ENCODE measurements at places on chromosomes 3 and 15. TPM values are rescaled to one million over a fixed set of nuclear protein-coding genes. Genes with fewer than 3 reads are reported as not detected.
A peak's percentile ranks its signal among the peaks of the same experiment; 100 is the strongest.

DNA sequence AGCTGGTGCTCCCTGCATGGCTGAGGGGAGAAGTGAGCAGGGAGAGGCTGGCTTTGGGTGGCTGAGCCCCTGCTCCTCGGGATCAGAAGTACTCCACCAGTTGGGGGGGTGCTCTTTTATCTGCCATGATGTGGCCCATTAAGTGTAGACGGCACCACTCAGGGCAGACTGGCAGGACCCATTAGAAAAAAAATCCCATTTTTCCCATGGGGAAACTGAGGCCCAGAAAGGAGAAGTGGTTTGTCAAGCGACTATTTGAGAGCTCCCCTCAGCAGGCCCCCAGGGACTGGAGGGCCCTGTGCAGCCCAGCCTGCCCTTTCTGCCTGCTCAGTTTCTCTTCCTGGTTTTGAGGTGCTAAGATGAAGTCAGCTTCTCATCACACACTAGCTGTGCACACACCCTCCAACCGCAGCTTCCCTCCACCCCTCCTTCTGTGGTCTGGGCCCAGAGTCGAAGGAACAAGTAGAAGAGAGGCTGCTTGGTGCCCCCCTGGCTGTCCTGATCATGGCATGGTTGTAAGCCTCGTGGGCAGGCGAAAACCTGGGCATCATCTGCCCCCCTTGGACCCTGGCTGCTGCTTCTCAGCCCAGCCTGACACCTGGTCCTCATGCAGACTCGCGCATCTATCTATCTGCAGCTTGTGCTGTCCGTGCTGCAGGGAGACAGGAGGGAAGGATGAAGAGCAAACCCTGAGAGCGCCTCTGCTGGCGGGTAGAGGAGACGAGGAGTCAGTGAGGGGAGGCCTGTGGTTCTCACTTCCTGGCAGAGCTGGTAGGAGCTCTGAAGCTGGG, 5.6 kb downstream of the CSK start:
- no peaks in the 10 kb centered on the region for H3K27me3 ChIP-seq
- H3K27ac ChIP-seq: peak overlapping the region; percentile 98
- peak; percentile 95 for DNase-seq
- H3K4me1 ChIP-seq: peaks cover 66% of the 10 kb centered on the region
- peaks cover 81% of the 10 kb centered on the region for H3K36me3 ChIP-seq
- H3K4me3 ChIP-seq: peak overlapping the region; percentile 88

- DNase-seq: no peak
- H3K27me3 ChIP-seq: peaks cover 27% of the 10 kb centered on the region
- no peaks in the 10 kb centered on the region for H3K4me1 ChIP-seq
- no peak within 1 kb of the TSS for H3K27ac ChIP-seq
- H3K4me3 ChIP-seq: no peak within 1 kb of the TSS
- no peaks in the 10 kb centered on the region for H3K36me3 ChIP-seq
Measured at GRCh38 chr3:63278171-63279004, at the start of gene SYNPR. TSS of gene SYNPR (plus strand) at chr3:63278308.

- H3K27me3 ChIP-seq: peaks cover 4% of the 10 kb centered on the region
- H3K27ac ChIP-seq: no peak overlapping the region
- no peak overlapping the region for H3K4me3 ChIP-seq
- no peaks in the 10 kb centered on the region for H3K4me1 ChIP-seq
Measured at GRCh38 chr3:161558236-161558635, 61.6 kb downstream of the OTOL1 start.

GRCh38 chr15:74903676-74904075, 3.0 kb downstream of the FAM219B start:
- no peaks in the 10 kb centered on the region for H3K27me3 ChIP-seq
- no peak overlapping the region for H3K27ac ChIP-seq
- no peak for DNase-seq
- H3K4me3 ChIP-seq: no peak overlapping the region
- peaks cover 58% of the 10 kb centered on the region for H3K4me1 ChIP-seq
- peaks cover 30% of the 10 kb centered on the region for H3K36me3 ChIP-seq

GRCh38 chr15:85693277-85693676, 101.4 kb downstream of the KLHL25 start:
- peak overlapping the region; percentile 45 for H3K4me3 ChIP-seq
- H3K36me3 ChIP-seq: peaks cover 54% of the 10 kb centered on the region
- H3K27ac ChIP-seq: peak overlapping the region; percentile 98
- no peak for DNase-seq

DNA sequence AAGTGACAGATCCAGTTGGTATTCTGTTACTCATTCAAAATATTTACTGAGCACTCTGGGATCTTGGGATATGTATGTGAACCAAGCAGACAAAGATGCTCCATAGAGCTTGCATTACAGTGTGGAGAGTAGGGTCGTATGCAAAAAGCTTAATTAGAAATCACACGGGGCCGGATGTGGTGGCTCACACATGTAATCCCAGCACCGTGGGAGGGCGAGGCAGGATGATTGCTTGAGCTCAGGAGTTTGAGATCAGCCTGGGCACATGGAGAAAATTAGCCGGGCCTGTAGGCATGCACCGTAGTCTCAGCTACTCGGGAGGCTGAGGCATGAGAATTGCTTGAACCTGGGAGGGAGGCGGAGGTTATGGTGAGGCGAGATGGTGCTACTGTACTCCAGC, 68.7 kb upstream of the MB21D2 start:
- no peak overlapping the region for H3K4me3 ChIP-seq
- no peaks in the 10 kb centered on the region for H3K36me3 ChIP-seq
- H3K4me1 ChIP-seq: no peaks in the 10 kb centered on the region
- no peak overlapping the region for H3K27ac ChIP-seq
- H3K27me3 ChIP-seq: no peaks in the 10 kb centered on the region

DNA sequence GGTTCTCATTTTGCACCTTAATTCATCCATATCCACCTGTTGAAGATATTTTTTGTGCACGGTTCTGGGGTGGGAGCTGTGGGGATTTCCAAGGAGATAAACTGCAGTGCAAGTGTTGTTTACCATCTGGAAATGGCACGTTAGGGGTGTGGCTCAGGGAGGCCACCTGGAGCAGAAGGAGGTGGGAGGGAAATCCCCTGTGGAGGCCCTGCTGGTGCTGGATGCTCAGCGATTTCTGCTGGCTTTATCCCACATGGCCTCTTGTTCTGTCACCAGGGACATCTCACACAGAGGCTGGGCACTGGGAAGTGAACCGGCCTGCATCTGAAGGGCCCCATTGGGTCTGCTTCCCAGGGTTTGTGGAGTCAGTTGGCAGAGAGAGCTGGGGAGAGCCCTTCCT, 24.3 kb downstream of the TRPM1 start:
- DNase-seq: no peak
- H3K27me3 ChIP-seq: peaks cover 25% of the 10 kb centered on the region
- no peak overlapping the region for H3K4me3 ChIP-seq

- no peaks in the 10 kb centered on the region for H3K27me3 ChIP-seq
- H3K27ac ChIP-seq: no peak overlapping the region
- no peaks in the 10 kb centered on the region for H3K4me1 ChIP-seq
Measured at GRCh38 chr3:30795176-30795575, 99.3 kb downstream of the GADL1 start.

GRCh38 chr3:196115678-196116083, 33.8 kb upstream of the TFRC start:
- H3K4me3 ChIP-seq: no peak overlapping the region
- H3K4me1 ChIP-seq: peaks cover 30% of the 10 kb centered on the region
- no peaks in the 10 kb centered on the region for H3K36me3 ChIP-seq
- H3K27ac ChIP-seq: no peak overlapping the region
- DNase-seq: peak; percentile 29
- H3K27me3 ChIP-seq: no peaks in the 10 kb centered on the region

- no peak for DNase-seq
- no peaks in the 10 kb centered on the region for H3K36me3 ChIP-seq
- H3K4me3 ChIP-seq: no peak overlapping the region
- no peak overlapping the region for H3K27ac ChIP-seq
Measured at GRCh38 chr3:10655105-10655504, 149.7 kb upstream of the ATP2B2 start.

- no peak overlapping the region for H3K4me3 ChIP-seq
- no peak overlapping the region for H3K27ac ChIP-seq
- DNase-seq: no peak
- H3K4me1 ChIP-seq: peaks cover 3% of the 10 kb centered on the region
Measured at GRCh38 chr3:30764281-30764680, 130.2 kb downstream of the GADL1 start.

- H3K36me3 ChIP-seq: peaks cover 35% of the 10 kb centered on the region
- H3K27me3 ChIP-seq: no peaks in the 10 kb centered on the region
- peaks cover 29% of the 10 kb centered on the region for H3K4me1 ChIP-seq
- no peak overlapping the region for H3K4me3 ChIP-seq
- no peak for DNase-seq
- no peak overlapping the region for H3K27ac ChIP-seq
Measured at GRCh38 chr15:85607141-85607806, 187.5 kb downstream of the KLHL25 start.

- H3K27me3 ChIP-seq: no peaks in the 10 kb centered on the region
- no peaks in the 10 kb centered on the region for H3K36me3 ChIP-seq
- H3K4me3 ChIP-seq: no peak overlapping the region
- no peaks in the 10 kb centered on the region for H3K4me1 ChIP-seq
- no peak for DNase-seq
- H3K27ac ChIP-seq: no peak overlapping the region
Measured at GRCh38 chr3:45536316-45536715, 58.2 kb upstream of the LIMD1 start.

DNA sequence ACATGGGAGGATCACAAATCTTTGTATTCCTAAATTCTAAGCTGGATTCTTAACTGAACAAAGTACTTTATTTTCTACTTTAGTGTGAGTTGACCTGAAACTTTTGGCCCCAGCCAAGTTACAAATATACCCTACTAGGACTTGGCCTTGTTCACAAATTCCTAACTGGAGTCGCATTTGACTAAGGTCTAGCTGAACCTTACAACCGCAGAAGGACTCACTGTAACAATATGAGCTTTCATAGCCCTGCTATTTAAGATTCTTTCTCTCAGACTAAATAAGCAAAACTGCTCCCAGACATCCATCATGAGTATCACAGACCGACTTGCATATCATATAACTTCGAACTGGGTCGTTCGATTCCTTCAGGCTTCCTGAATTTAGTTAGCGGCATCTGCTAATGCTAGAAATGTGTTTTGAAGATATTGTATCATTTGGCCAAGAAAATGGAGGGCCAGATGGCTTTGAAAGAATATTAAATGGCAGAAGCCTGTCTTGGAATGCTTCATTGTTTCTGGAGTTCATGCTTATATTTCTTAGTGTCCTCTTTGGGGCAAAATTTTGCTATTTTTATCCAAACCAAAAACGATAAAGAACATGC, 28.4 kb upstream of the ADAMTS9 start:
- H3K27ac ChIP-seq: no peak overlapping the region
- H3K4me3 ChIP-seq: no peak overlapping the region
- H3K4me1 ChIP-seq: no peaks in the 10 kb centered on the region
- H3K36me3 ChIP-seq: no peaks in the 10 kb centered on the region

DNA sequence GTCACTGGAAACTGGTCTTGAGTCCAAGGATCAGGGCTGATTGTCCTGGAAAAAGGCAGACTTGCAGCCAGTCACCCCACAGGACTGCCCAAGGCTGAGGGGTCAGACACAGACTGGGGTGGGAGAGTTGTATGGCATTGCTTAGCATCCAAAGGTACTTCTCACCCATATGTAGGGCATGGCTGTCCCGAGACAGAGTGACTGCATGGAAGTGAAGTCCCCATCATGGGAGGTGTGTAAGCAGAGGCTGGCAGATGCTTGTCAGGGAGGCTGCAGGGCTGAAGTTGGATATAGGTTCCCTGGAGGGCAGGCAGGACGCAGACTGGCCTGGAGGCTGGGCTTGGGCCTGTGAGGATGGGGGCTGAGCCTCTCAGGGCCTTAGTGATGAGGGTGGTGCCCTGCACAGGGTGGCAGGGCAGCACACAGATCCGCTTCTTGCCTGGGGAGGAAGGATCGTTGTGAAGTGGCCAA, 31.1 kb downstream of the PSTPIP1 start:
- H3K27me3 ChIP-seq: no peaks in the 10 kb centered on the region
- no peak overlapping the region for H3K4me3 ChIP-seq
- H3K27ac ChIP-seq: no peak overlapping the region
- H3K4me1 ChIP-seq: peaks cover 43% of the 10 kb centered on the region
- peaks cover 58% of the 10 kb centered on the region for H3K36me3 ChIP-seq

DNA sequence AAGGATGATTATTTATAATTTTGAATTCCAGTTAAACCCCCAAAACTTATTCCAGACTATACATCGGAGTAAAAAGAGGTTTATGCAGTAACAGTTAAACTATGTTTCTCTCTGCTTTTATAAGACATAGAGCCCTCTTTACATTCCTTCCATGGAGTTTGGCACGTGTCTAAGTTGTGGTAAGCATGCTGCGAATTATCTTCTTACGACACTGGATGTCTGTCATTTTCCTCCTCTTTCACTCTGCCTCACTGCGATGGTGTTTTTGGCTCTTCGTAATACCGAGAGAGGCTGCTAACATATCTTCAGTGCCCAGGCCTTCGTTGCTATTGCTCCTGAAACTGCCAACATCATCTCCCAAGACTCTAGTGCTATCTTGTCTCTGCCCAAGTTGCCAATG, 83.9 kb upstream of the TGFBR2 start:
- no peak overlapping the region for H3K4me3 ChIP-seq
- H3K4me1 ChIP-seq: peaks cover 27% of the 10 kb centered on the region
- H3K27ac ChIP-seq: no peak overlapping the region
- H3K36me3 ChIP-seq: no peaks in the 10 kb centered on the region
- no peaks in the 10 kb centered on the region for H3K27me3 ChIP-seq

- no peaks in the 10 kb centered on the region for H3K36me3 ChIP-seq
- no peak overlapping the region for H3K27ac ChIP-seq
- H3K27me3 ChIP-seq: peaks cover 17% of the 10 kb centered on the region
- no peak overlapping the region for H3K4me3 ChIP-seq
Measured at GRCh38 chr15:70962084-70962483, 69.5 kb downstream of the LRRC49 start.

- no peaks in the 10 kb centered on the region for H3K36me3 ChIP-seq
- H3K4me3 ChIP-seq: no peak overlapping the region
Measured at GRCh38 chr3:152909180-152909883, 74.4 kb downstream of the P2RY1 start.

GRCh38 chr3:114294940-114295480, 1.2 kb downstream of the TIGIT start:
- peak overlapping the region; percentile 66 for H3K27ac ChIP-seq

DNASE1L3 gene
- total RNA-seq: not detected

KLHL40 gene
- total RNA-seq: not detected

LTK gene
- 0.87 TPM for total RNA-seq

ANKRD34C gene
- not detected for total RNA-seq

CTSH gene
- total RNA-seq: 46.7 TPM

RFTN1 gene
- 57.3 TPM for total RNA-seq

PLOD2 gene
- 0.10 TPM for total RNA-seq

SUSD5 gene
- total RNA-seq: not detected

CX3CR1 gene
- 0.60 TPM for total RNA-seq

CAV3 gene
- not detected for total RNA-seq
